ENCODE measurements at places on chromosomes 5 and 9. TPM values are rescaled to one million over a fixed set of nuclear protein-coding genes. Genes with fewer than 3 reads are reported as not detected.

ADGRD2 gene
- 0.29 TPM for total RNA-seq

TJP2 gene
- total RNA-seq = 197 TPM

FBP2 gene
- 0.29 TPM for total RNA-seq

FOXD4 gene
- total RNA-seq = not detected

TRIM7 gene
- total RNA-seq = 3.0 TPM

OLFML2A gene
- total RNA-seq = 13.1 TPM

ARPC5L gene
- 36.5 TPM for total RNA-seq

MORN5 gene
- 1.4 TPM for total RNA-seq

CLIC3 gene
- 3.6 TPM for total RNA-seq

CLTB gene
- 66.1 TPM for total RNA-seq

IL9 gene
- not detected for total RNA-seq

CAMLG gene
- 19.8 TPM for total RNA-seq

PCDHB4 gene
- total RNA-seq = 2.2 TPM

PCDHGC4 gene
- 3.6 TPM for total RNA-seq

RECK gene
- 10.3 TPM for total RNA-seq

PRR16 gene
- total RNA-seq = 4.2 TPM

BHMT gene
- total RNA-seq = 8.7 TPM

KIF3A gene
- 19.9 TPM for total RNA-seq

LCN15 gene
- not detected for total RNA-seq

ANKRD31 gene
- 1.0 TPM for total RNA-seq

INSL4 gene
- total RNA-seq = not detected

PCDHGB5 gene
- 12.1 TPM for total RNA-seq

OR1L8 gene
- not detected for total RNA-seq

JADE2 gene
- total RNA-seq = 68.7 TPM

GDF9 gene
- 0.73 TPM for total RNA-seq

TAF1L gene
- total RNA-seq = not detected

PLAC8L1 gene
- 1.1 TPM for total RNA-seq

FCN2 gene
- 0.49 TPM for total RNA-seq

RBM22 gene
- total RNA-seq = 44.6 TPM

ANKRD18B gene
- total RNA-seq = 12.3 TPM

TMEM174 gene
- total RNA-seq = not detected

SLC6A3 gene
- total RNA-seq = 0.57 TPM

DOCK2 gene
- total RNA-seq = 22.4 TPM

LEAP2 gene
- total RNA-seq = 28.3 TPM

TUT7 gene
- 38.6 TPM for total RNA-seq

GGTA1 gene
- 2.0 TPM for total RNA-seq

LCN9 gene
- total RNA-seq = not detected

RAD50 gene
- total RNA-seq = 49.5 TPM

CTNND2 gene
- 8.0 TPM for total RNA-seq

ARID3C gene
- total RNA-seq = not detected

CDC20B gene
- total RNA-seq = not detected

ZNF879 gene
- total RNA-seq = 4.1 TPM

SPAG8 gene
- 6.4 TPM for total RNA-seq

TNFSF15 gene
- total RNA-seq = 16.2 TPM

RNF224 gene
- total RNA-seq = 0.34 TPM

AK6 gene
- total RNA-seq = 29.1 TPM

PCDHA4 gene
- total RNA-seq = 1.5 TPM

NMUR2 gene
- total RNA-seq = not detected

THBS4 gene
- 2.8 TPM for total RNA-seq

CCDC180 gene
- total RNA-seq = 7.5 TPM

PCDHGB2 gene
- 4.3 TPM for total RNA-seq

KCNN2 gene
- total RNA-seq = 2.1 TPM

PCBD2 gene
- 13.8 TPM for total RNA-seq

PTGES gene
- 67.9 TPM for total RNA-seq

CTSL gene
- total RNA-seq = 119 TPM

RGS7BP gene
- 7.5 TPM for total RNA-seq

TOPORS gene
- total RNA-seq = 13.3 TPM

ISCA1 gene
- 30.6 TPM for total RNA-seq
